WTC11 (cell line): ENCODE measurements at places on chromosomes 7 and 10. TPM values are rescaled to one million over a fixed set of nuclear protein-coding genes. Genes with fewer than 3 reads are reported as not detected.
A peak's percentile ranks its signal among the peaks of the same experiment; 100 is the strongest.

The TMEM236 gene
- total RNA-seq: 0.04 TPM in 1 of 3 replicates, not detected in the others

The TRIL gene
- total RNA-seq: 3.0 to 4.6 TPM (median 4.3 TPM) in 3 replicates

The DDX56 gene
- total RNA-seq: 69.4 to 83.1 TPM (median 74.5 TPM) in 3 replicates

DNA sequence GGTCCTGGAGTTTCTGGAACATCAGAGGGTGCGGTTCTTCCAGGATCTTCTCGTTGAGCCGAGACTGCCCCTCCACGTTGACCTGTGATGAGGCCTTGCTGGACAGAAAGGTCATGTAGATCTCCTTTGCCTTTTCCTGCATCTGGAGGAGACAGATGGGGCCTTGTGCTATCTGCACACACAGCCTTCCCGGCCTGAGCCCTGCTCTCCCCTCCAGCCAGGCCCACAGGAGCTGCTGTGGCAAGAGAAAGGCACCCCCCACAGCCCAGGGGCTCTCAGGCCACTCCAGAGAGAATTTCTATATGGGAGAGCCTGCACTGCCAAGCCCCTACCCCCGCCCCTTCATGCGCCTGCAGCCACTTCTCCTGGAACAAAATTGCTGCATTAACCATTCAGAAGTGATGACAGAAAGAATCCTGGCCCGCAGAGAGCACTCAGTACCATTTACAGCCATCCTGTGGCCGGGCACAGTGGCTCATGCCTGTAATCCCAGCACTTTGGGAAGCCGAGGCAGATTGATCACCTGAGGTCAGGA is 26.9 kb downstream of the RGS10 start:
- no peak for DNase-seq

- no peak for DNase-seq
Observed at GRCh38 chr7:23184709-23185359, 3.0 kb downstream of the NUP42 start.

DNA sequence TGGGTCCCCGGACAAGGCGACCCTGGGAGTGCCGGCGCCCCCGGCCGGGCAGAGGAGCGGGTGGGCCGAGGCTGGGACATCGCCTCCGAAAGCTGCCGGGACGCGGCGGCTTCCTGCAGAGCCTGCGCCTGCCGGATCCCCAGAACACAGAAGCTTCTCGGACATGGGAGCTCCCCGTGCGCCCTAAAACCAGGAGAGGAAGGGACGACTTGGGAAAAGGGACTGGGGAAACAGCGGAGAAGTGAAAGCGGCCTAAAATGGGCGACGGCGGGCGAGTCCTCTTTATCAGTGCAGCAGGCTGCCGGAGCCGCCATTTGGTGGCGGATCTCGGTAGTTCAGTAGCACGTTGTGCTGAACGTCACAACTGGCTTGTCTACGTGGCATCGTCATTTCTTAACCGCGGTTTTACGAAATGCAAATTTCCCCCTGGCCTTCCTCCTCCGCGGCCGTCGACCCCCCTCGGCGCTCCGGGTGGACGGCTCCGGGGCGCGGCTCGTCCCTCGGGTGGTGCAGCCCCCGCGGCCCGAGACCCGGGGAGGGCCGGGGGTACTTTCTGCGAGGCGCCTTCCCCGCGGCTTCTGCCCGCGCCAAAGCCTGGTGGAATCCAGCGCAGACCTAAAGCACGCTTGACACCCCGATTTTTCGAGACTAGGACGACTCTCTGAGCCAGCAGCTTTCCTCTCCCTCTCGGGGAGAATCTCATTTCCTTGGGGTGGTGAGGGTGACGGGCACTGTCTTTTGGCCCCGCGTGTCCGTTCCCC is 9.9 kb upstream of the SPAG6 start:
- peak; percentile 58 for DNase-seq

DNA sequence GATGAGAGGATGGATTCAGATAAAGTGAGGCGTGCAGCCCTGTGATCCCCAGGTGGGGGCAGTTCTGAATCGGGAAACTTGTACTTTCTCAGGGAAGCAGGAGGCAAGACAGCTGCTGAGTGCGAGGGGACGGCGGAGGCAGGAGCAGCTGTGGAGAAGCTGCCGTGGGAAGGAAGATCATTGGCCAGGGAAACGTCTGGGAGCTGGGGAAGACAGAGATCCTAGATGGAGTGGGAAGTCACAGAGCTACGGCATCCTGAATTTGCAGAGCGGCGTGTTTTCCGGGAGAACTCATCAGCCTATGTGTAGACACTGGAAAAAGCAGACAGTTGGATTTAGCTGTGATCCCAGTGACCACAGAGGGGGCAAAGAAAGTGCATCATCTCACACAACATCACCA is 9.2 kb downstream of the PRKCQ start:
- DNase-seq: no peak

- no peak for DNase-seq
Observed at GRCh38 chr7:34842782-34843181, 184.8 kb downstream of the NPSR1 start.

DNA sequence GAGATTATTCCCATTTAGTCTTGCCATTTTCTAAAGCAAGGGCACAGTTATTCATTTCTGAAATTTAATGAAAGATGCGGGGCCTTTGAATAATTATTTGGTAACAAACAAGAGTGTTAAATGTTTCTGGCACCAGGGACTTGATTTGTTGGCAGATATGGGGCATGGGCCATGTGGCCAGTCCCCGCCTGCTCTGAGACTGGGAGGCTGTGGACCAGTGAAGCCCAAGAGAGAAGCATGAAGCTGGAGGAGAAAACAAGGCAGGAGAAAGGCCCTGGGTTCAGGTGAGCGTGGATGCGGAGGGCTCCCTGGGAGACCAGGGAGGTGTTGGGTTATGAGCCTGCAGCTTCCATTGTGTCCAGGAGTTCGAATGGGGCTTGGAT is 378.5 kb downstream of the TCERG1L start:
- DNase-seq: no peak

- DNase-seq: no peak
Observed at GRCh38 chr10:42593284-42593683, 45.1 kb downstream of the ZNF33B start.

- no peak for DNase-seq
Observed at GRCh38 chr7:29783671-29784070, 22.6 kb upstream of the WIPF3 start.

GRCh38 chr7:72278550-72278949 is 133.6 kb downstream of the CALN1 start:
- no peak for DNase-seq
